HFF-Myc (cell line): ENCODE measurements at places on chromosomes 6 and 20.
A peak's percentile ranks its signal among the peaks of the same experiment; 100 is the strongest.

GRCh38 chr6:32107406-32107805 is 1.7 kb downstream of the TNXB start:
- no peak for DNase-seq

GRCh38 chr20:1224205-1224890 is 1.5 kb upstream of the RAD21L1 start:
- DNase-seq = no peak

DNA sequence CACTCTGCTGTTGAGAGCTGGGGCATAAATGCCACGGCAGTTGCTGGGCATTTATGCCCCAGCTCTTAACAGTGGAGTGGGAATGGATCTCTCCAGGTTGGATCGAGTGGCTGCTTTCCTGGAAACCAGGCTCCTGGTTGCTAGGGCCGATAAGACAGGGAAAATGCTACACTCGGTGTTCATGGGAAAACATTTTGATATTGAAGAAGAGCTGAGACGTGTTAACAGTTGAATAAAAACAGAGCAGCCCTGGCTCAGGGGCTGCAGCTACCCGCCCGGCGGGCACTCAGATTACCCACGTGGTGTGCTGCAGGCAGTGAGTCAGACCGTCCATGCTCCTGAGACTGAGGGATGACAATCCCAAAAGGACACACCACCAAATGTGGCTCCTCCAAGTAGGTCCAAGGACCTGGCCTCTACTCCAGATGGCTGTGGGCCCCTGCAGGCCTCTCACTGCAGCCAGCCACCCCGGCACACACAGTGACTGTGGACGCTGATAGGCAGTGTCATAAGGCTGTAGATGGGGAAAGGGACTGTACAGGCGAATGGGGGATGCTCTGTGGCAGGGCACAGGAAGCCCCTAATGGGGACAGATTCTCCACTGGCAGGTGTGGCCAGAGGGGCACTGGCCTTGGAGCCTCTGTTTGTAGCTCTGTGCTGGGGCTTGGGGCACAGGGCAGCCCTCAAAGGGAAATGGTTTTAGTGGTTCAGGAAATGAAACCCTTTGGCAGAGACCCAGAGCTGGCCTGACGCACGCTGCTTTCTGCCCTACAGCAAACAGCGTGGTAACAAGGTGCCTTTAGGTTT is 237.8 kb downstream of the LY86 start:
- no peak for DNase-seq

- no peak for DNase-seq
These were observed 111.9 kb downstream of the HIVEP2 start for GRCh38 chr6:142833054-142833453.

- DNase-seq = no peak
These were observed 24.6 kb downstream of the DSTN start for GRCh38 chr20:17594443-17594842.

DNA sequence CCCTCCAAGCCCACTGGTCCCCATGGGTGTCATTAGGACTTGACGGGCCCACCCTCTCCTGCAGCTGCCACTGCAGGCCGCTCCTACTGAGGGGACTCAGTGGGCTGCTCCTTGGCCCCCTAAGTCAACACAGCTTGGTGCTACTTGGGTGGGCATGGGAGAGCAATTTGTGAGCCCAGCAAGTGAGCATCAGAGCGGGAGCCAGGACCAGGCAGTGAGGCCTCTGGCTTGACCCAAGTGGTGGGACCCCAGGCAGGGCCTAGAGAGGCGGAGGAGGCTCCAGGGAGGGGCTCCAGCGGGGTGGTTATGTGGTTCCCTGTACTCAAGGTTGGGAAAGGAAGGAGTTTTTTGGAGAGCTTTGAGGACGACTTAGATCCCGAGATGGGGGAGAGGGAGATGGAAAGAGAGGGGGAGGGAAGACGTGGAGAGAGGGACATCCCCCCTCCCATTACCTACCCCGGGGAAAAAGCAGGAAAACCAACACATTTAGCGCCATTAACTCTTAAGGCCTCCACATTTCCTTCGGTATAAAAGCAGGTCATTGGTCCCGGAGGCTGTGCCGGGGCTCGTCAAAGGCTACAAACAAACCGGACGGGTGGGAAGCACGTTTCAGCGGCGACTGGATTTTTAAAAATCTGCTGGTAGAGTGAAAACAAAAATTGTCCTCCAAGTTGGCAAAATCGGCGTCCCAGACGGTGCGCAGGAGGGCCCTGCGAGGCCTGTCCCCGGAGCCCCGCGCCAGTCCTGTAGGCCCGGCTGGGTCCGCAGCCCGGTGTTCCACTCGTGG is 8.8 kb downstream of the FOXC1 start:
- no peak for DNase-seq

DNA sequence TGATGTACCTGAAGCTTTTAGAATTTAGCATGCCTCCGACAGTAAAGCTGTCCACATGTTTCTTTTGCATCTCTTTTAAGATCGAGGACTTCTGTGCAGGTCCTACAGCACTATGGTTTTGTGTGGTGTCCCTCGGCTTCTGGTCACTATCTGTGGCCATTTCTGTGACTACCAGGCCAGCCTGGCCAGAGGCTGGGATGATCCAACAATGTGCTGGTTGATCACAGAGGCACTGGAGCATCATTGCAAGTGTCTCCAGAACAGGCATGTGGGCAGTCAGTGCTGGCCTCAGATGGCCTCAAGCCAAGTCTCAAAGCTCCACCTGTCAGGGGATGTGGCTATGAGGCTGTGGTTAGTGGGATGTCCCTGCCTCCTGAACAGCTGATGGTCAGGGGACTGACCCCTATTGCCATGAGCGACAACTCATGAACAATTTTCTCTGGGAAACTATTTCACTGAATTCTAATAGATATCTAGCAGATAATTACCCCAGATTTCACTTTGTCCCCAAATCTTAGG is 136.6 kb downstream of the SYNDIG1 start:
- no peak for DNase-seq

DNA sequence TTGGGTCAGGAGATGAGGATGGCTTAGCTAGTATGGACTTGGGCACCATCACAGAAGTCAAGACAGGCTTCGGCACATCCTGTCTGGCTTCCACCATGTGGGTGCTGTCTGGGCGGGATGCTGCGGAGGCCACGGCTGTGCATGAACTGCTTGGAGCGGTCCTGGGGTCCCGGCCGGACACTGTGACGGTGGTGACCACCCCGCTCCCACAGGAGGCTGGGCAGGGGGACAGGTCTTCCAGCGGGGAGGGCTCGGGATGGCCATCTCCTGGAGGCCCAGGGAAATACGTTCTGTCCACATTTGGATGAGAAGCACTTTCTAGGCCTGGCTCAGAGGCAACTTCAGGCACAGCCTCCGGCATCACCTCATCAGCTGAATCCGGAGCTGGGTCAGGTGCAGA is 32.1 kb upstream of the TCFL5 start:
- DNase-seq = no peak

GRCh38 chr6:140537211-140537610 is 1162.8 kb upstream of the CITED2 start:
- peak; percentile 5 for DNase-seq
